ENCODE measurements at places on chromosomes 5 and 9. TPM values are rescaled to one million over a fixed set of nuclear protein-coding genes. Genes with fewer than 3 reads are reported as not detected.
A peak's percentile ranks its signal among the peaks of the same experiment; 100 is the strongest.

DNA sequence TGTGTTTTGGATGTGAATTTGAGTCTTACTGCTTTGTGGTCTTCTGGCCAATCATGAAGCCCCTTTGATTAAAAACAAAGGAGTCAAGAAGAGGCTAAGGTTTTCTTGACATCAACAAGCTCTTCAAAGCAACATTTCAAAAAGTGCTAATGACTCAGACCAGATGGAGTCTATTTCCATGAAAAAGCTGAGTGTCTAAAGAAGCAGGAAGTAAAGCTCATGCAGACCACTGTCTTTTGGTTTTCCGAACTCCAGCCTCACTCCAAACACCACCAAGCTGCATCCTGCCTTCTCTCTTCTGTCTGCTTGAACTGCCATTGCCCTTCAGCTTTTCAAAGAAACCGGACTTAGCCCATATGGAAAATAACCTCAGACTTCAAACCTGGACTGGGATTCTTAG, 115.2 kb downstream of the PRDM6 start:
- DNase-seq, result no peak

DNA sequence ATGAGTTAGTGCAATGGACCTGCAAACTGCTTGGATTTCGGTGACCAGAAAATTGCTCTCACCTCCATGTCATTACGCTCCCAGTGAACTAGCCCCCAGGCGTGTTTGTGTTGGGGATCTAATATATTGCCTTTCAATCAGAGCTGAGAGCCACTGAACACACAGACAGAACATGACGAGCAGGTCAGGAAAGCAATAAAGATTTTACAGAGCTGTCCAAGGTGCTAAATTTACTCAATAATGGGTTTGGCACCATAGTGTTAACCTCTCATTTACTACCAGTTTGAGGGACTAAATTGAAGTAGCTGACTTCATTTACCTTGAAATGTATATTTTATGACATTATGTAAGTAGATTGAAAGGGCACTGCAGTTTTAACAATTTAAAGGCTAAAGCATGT, 383.0 kb downstream of the EBF1 start:
- peak; percentile 3 for DNase-seq

DNA sequence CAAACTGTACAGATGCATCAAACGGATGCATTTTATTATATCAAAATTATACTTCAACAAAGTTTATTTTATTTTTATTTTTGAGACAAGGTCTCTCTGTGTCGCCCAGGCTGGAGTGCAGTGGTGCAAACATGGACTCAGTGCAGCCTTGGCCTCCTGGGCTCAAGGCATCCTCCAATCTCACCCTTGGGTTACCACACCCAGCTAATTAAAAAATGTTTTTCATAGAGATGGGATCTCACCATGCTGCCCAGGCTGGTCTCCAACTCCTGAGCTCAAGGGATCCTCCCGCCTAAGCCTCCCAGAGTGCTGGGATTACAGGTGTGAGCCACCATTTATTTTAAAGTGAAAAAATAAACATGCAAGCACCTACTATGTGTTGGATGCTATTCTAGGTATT, 40.1 kb upstream of the STXBP1 start:
- no peak for DNase-seq

GRCh38 chr9:4555236-4555635, 65.0 kb downstream of the SLC1A1 start:
- DNase-seq, result no peak

GRCh38 chr5:150142185-150142958, 13.3 kb downstream of the PDGFRB start:
- DNase-seq, result no peak

The NOXA1 gene
- 3.7 TPM for total RNA-seq

Measured in HT-29 (cell line).